Osteoblast (primary cell): ENCODE measurements at places on chromosomes 5 and 9. TPM values are rescaled to one million over a fixed set of nuclear protein-coding genes. Genes with fewer than 3 reads are reported as not detected.

DNA sequence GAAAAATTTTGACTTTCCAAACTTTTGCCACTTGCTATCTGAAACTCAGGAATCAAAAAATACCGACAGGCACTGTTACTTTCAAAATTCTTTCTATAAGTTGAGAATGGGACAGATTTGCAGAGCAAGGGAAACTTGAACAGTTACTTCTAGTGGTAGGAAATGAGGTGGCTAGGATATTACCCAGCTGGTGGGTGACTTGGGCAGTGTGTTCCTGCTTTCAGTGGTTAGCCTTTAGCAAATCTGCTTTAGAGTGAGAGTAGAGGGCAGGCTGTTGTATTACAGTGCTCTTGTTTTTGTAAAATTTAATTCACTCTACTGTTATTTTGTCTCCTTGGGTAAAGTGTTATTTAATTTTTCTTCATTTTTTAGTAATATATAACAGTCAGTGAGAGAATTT lies 40.2 kb upstream of the ROPN1L start:
- no peak for DNase-seq

SHC3 gene
- total RNA-seq: under 0.01 and 0.36 TPM in 2 replicates

ABO gene
- not detected in 2 replicates for total RNA-seq

GRCh38 chr5:66616520-66617225 lies 20.5 kb downstream of the MAST4 start:
- DNase-seq: no peak

GRCh38 chr5:105659396-105659795 lies 2011.3 kb downstream of the EFNA5 start:
- peak; percentile 29 for DNase-seq

DNA sequence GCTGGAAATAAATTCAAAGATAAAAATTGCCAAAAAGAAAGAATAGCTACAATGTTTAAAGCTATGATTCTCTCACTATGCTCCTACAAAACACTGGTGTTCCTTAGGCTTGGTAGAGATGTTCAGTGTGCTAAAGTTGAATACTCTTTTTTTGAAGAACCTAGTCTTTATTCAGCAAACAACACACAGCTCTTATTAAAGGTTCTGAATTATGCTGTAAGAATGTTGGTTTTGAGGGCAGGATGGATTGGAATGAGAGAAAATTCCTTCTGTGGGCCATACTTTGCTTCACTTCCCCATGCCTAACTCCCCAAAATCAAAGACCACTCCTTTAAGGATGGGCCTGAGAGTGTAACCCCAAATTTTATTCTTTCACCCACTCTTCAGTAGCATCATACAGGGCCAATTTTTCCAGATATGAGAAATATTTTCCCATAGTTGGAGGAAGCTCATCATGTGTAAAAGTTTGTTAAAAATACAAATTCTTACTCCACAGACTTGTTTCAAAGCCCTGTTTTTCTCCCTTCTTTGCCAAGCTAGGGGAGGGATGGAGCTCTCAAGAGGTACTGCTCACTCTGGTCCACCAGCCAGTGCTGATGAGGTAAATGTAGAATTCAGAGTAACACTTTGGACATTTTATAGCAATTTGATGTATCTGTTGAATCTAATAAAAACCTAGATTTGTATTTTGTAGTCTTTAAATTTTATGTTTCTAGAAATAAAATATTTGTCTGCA lies 99.3 kb downstream of the GDNF start:
- peak; percentile 78 for DNase-seq

DNA sequence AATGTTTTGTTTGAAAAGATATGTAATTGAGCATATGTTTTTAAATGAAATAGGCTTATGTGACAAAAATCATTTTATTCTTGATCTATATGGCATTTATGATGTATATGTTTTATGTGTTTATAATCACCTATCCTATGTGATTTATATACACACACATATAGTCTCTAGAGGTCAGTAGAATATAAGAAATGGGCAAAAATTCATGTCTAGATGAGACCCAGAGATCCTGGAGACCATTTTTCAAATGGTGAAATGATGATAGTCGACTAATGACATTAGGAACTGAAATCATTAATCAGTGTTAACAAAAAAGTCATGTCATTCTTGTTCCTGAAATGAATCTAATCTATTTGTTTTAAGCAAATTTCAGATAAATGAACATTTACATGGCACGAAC lies 709.2 kb upstream of the WWC1 start:
- DNase-seq: no peak

DNA sequence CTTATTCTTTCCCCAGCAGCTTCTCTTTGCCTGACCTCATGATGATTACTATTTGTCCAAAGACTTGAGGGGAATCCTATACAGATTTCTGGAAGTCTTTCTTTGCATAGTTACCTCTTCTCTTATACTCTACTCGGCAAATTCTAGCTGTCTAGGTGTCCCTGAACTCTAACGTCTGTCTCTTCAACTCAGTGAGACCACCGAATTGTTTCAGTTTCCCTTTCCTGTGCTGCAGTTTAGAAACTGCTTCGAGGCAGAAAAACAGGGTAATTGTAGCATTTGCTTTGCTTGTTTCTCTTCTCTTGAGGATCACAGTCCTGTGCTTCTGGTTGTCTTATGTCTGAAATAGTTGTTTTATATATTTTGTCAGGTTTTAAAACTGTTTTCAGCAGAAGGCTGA lies 14.8 kb downstream of the LVRN start:
- no peak for DNase-seq

DNA sequence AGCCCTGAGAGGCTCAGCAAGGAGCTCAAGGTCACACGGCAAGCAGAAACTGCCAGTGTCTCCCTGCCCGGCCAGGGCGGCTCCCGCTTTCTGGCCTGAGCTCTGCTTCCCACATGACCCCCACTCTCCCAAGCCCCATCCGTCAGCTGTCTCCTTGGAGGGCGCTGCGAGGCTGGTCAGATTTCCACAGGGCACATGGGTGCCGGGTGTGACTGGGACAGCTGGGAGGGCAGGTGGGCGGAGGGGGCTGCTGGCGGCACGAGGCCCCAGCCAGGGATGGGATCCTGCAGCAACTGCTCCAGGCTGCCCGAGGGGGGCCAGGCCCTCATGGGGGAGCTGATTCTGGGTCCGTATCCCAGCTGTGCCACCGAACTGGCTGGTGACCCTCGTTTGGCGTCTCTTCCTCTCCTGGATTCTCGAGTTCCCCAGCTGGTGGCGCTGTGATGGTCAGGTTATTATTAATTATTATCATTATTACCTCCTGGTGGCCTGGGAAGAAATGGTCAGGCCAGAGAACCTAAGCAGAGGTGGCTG lies 12.9 kb upstream of the WDR38 start:
- DNase-seq: no peak

RICTOR gene
- 46.7 and 50.7 TPM in 2 replicates for total RNA-seq

- DNase-seq: peak; percentile 94
Measured at GRCh38 chr5:142472306-142472951, 147.6 kb upstream of the SPRY4 start.
